Stomach (tissue), 19 donors: ENCODE measurements at places on chromosomes 2 and 18. TPM values are rescaled to one million over a fixed set of nuclear protein-coding genes. Genes with fewer than 3 reads are reported as not detected.
A peak's percentile ranks its signal among the peaks of the same experiment; 100 is the strongest.

- DNase-seq: no peak
Measured at GRCh38 chr2:160683206-160683605, 189.6 kb upstream of the RBMS1 start.

DNA sequence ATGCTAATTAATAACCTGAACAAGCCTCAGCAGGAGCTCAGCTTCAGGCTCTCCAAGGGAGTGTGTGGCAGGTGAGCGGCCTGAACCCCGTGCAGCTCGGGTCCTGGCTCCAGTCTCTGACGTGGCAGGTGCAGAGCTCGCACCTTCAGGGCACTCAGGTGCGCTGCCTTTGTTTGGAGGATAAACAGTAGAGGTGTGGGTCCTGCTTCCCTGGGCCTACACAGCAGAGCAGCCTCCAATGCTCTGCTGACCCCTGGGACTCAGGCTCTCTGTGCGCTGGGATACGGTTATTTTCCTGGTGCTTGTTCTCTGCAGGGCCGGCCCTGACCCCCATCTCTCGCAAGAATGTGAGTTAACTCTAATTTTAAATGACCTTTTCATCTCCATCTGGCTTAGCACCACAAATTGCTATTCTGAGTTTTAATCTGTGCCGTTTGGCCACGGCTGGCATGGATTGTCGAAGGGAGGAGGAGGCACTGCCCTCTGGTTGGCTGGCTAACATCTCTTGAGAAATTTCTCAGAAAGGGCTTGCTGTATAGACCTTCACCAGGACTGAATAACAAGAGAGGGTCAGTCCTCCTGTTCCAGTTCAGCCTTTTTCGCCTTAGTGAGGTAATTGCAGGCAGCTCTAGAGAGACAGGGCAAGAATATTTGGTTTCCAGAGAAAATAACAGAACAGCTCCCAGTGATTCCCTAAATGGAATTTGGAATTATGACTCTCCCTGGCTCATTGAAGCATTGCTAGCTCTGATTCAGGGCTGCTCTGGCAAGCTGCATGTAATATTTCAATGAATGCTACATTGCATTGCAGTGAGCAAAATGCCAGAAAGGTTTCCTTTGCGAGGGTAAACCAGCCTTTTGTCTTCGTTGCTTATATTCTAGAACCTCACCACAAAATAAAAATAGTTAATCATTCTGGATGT is 161.8 kb downstream of the DCDC2C start:
- DNase-seq: peak; percentile 30

The GLI2 gene
- total RNA-seq: 2.3 TPM

- no peak for DNase-seq
Measured at GRCh38 chr2:187232749-187233148, 215.3 kb downstream of the CALCRL start.

The MREG gene
- total RNA-seq: 6.4 TPM

The UGT1A4 gene
- 7.2 TPM for total RNA-seq

The SOCS6 gene
- total RNA-seq: 7.5 TPM

GRCh38 chr18:50341443-50341842 is 33.4 kb upstream of the SKA1 start:
- DNase-seq: no peak

- DNase-seq: peak; percentile 86
Measured at GRCh38 chr18:41391616-41392595, 563.1 kb upstream of the PIK3C3 start.

The DSEL gene
- total RNA-seq: 23.9 TPM

The UBXN4 gene
- 61.8 TPM for total RNA-seq

The TMEM247 gene
- total RNA-seq: not detected

The KLF11 gene
- total RNA-seq: 20.7 TPM

GRCh38 chr2:157204401-157204800 is 53.1 kb upstream of the GALNT5 start:
- DNase-seq: no peak

DNA sequence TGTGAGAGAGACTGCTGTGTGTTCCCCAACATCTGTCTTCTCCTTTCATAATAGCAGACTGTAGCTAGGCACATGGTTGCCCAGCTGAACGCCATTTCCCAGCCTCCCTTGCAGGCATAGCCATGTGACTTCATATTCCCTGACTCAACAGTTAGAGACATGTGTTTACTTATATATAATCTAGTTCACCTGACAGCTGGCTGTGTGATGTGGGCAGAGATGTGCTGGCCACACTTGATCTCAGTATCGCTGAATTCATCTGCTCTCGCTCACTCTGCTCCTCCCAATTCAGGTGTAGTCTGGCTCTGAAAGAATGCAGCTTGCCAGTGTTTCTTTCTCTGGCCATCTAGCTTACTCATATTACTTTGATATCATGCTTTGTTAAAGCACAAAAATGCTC is 52.3 kb upstream of the SEC11C start:
- DNase-seq: no peak

The CCL20 gene
- total RNA-seq: 14.6 TPM

GRCh38 chr2:30280596-30281434 is 49.5 kb downstream of the LBH start:
- DNase-seq: no peak

- no peak for DNase-seq
Measured at GRCh38 chr2:143058851-143059250, 70.4 kb upstream of the ARHGAP15 start.

The KIF3C gene
- not detected for total RNA-seq

- DNase-seq: peak; percentile 90
Measured at GRCh38 chr2:149329489-149330126, 779 bp upstream of the LYPD6 start.

- DNase-seq: peak; percentile 47
Measured at GRCh38 chr18:58785171-58785805, 79.4 kb upstream of the ZNF532 start.

GRCh38 chr2:111042772-111043771 is 77.6 kb upstream of the BCL2L11 start:
- DNase-seq: no peak

DNA sequence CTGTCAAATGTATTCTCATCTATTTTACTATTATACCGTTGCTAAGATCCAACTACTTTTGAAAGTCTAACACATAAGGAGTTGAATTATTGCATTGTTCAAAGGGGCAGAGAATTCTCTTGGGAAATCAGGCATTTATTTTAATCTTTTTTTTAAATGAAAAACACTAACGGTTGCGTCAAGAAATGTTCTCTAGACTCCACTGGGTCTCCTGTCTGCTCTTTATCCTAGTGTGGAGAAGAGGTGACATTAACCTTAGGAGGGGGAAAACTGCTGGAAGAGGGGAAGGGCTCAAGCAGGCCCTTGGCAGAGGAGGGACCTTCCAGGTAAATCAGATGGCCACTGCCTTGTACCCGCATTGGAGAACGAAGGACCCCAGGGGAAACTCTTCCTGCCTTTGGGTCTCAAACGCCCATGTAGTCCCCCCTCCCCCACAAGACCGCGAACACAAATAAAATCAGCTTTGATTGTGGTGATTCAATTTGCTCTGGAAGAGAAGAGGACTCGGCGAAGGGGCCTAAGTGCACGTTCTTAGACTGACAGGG is 1.1 kb upstream of the APCDD1 start:
- no peak for DNase-seq

DNA sequence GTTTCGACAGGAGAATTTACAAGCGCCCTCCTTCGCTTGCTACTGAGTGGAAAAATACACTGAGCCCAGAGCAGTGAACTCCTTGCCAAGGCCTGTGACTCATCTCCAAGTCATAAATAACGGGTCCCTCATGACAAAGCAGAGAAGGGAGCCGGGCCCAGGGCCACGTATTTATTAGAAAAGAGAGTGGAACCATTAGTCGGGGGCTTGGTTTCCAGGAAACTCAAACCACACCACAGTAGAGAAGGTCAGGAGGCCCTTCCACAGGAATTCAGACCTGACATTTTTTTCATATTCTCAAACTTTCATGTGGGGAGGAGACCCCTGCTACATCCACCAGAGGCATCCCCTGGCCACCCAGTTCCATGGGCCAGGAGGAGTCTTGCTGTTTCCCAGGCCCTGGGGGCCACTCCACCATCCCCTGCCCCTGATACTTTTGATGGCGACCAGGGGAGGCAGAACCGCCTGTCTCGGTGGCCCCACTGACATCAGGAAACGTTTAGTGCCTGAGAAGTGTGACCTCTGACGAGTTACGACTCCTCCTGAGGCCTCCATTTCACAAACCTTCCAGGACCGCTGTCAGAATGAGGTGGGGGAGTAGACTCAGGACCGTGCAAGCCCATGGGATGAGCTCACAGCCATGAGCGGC is 289.7 kb downstream of the DYSF start:
- DNase-seq: no peak

The IL36B gene
- total RNA-seq: not detected

DNA sequence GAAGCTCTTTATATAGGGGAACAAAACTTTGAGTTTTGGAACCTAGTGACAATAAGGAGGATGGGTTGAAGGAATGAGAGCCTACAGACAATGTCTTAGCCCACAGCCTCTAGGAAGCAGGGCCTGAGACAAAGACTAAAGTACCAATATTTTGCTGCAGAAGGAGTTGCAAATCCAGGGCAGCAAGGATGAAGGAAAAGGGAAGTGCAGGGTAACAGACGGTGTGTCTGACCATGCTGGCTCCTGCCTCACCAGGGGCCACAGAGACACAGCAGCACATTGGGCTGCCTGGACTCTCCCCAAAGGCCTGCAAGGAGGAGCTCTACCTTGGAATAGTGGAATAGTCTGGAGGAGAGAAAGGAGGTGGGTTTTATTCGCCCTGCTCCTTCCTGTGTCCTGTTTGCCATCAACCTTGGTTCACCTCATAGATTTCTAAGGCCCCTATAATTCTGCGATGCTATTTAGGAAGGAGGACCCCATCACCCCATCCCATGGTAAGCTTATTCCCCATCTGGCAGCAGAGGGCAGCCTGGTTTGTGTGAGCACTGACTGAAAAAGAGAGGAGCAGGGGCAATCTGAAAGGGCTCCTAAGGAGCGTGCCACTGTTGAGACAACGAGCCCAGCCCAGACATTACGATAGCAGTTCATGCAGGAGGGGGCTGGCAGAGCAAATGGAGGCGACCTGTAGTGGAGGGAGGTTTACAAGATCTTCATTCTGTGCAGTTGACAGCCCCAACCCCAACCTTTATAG is 143.4 kb downstream of the MGAT5 start:
- DNase-seq: no peak

The ELOA2 gene
- not detected for total RNA-seq

DNA sequence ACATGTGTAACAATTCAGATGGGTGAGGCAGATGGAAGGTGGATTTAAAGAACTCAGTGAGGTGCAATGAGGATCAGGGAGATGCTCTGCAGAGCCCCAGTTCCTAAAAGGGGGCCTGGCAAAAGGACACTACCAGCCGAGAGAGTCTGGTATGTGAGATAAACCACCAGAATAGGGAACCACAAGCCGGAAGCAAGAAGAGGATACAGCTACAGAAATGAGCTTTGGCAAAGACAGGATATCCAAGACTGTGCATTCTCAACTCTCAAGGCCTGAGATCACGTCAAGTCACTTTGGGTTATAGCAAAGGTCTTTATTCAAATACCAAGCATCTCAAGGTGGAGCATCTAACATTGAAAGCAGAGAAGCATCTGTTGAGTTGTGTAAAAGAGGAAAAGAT is 293.5 kb downstream of the ARHGAP15 start:
- DNase-seq: no peak

- DNase-seq: no peak
Measured at GRCh38 chr2:183428881-183429280, 304.6 kb downstream of the NUP35 start.

GRCh38 chr2:26581266-26581990 is 59.7 kb downstream of the CIB4 start:
- no peak for DNase-seq

- DNase-seq: peak; percentile 92
Measured at GRCh38 chr2:207625014-207625907, at the start of gene METTL21A. Gene METTL21A (minus strand): TSS chr2:207625394. CDS start chr2:207624375, 1,019 bp downstream.

- DNase-seq: no peak
Measured at GRCh38 chr2:113129519-113130078, 2.2 kb downstream of the IL1RN start.

DNA sequence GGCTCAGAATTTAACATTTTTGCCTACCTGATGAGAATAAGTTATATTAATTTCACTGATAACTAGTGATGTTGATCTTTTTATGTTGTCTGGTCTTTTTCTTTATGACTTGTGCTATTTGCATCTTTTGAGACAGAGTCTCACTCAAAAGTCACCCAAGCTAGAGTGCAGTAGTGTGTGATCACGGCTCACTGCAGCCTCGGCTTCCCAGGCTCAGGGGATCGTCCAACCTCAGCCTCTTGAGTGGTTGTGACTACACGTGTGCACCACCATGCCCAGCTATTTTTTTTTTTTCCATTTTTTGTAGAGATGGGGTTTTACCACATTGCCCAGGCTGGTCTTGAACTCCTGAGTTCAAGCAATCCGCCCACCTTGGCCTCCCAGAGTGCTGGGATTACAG is 7.5 kb downstream of the SMCHD1 start:
- DNase-seq: no peak

The IL36RN gene
- total RNA-seq: not detected

DNA sequence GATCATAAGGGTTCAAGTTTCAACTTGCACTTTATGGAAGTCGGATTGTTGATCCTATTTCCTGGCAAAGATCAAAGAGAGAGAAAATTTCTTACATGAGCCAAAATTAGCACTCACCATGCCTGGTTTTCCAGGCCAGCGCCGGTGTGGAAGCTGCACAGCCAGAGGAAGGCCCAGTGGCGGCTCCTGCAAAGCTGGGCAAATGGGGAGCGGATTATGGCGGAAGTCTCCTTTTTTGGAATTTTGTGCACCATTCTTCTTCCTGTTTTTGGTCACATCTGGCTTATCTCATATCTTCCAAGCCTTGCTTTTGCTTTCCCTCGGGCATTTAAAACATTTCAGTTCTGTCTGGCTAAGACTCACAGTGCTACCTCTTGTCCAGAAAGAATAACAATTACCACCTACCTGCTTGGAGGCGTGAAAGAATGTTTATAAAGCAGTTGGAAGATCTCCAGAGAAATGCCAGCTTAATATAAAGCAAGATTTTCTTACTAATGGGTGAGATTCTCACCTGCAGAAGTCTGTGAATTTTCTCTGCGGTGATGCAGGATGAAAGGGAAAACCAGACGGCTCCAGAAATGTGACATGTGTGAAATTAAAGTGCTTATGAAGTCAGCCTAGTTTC is 94.3 kb downstream of the ASAP2 start:
- DNase-seq: no peak

DNA sequence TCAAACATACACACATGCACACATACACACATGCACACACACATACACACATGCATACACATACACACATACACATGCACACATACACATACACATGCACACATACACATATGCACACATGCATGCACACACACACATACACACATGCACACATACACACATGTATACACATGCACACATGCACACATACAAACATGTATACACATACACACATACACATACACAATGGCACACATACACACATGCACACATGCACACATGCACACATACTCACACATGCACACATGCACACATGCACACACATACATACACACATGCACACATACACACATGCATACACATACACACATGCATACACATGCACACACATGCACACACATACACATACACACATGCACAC is 137.2 kb downstream of the ACKR3 start:
- DNase-seq: no peak

The CLEC4F gene
- total RNA-seq: not detected

The RAPGEF4 gene
- total RNA-seq: 13.6 TPM

- no peak for DNase-seq
Measured at GRCh38 chr2:31282634-31283033, 48.7 kb downstream of the EHD3 start.

GRCh38 chr2:47056868-47057686 is 98.0 kb downstream of the STPG4 start:
- no peak for DNase-seq

The IL1F10 gene
- total RNA-seq: not detected
